Dermis microvascular lymphatic vessel endothelial cell (primary cell): ENCODE measurements at places on chromosomes 6 and 20. TPM values are rescaled to one million over a fixed set of nuclear protein-coding genes. Genes with fewer than 3 reads are reported as not detected.

GRCh38 chr6:148495029-148495428, 152.4 kb downstream of the SASH1 start:
- DNase-seq, result no peak

DNA sequence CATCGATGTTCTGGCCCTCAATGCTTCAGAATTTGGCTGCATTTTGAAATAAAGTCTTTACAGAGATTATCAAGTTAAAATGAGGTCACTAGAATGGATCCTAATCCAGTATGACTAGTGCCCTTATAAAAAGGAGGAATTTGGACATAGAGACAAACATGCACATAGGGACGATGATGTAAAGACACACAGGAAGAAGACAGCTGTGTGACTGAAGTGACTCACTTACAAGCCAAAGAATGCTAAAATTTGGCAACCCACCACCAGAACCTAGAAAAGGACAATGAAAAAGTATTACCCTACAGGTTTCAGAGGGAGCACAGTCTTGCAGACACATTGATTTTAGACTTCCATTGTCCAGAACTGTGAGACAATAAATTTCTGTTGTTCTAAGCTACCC, 322.8 kb upstream of the GJE1 start:
- DNase-seq, result no peak

- peak; percentile 94 for DNase-seq
Observed at GRCh38 chr6:56840467-56841380, 114.2 kb upstream of the BEND6 start.

DNA sequence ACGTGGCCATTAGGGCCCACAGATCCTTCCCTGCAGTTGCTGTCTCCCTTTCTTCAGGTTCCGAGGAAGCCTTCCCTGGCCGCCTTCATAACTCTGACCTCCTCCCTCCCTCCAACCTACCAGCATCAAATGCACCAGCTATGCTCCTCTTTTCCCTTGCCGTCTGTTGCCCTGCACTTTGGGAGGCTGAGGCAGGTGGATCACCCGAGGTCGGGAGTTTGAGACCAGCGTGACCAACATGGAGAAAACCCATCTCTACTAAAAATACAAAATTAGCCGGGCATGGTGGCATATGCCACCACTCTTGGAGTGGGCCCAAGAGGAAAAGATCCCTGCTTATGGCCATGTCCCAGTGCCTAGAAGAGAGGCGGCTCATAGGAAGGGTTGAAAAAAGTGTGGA, 31.8 kb downstream of the RNASET2 start:
- DNase-seq, result no peak

DNA sequence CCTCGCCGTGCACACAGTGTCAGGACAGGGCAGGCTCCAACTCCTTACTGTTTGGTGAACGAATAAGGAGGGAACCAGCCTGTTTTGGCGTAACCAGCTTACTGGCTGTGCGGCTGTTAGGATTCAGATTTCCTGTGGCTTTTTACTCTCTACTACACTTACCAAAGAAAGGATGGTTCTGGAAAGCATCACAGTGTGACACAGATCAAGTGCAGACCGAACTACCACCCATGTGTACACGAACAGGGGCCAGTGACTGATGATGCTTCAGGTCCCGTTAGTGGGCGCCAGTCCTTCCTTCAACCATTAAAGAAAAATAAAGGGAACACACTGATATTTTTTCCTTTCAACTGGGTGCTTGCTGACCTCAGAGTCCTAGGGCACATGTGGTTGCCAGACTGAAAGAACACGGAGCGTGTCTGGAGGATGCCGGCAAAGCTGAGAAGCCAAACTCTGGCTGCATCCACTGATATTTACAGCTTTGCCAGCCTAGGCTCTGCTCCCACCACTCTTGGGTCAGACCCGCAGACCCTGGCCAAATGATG, 352.3 kb upstream of the AGPAT4 start:
- DNase-seq, result no peak

GRCh38 chr20:38141889-38142494, 23.1 kb downstream of the TGM2 start:
- no peak for DNase-seq

- peak; percentile 29 for DNase-seq
Observed at GRCh38 chr6:75608956-75609533, 7.4 kb downstream of the SENP6 start.

DNA sequence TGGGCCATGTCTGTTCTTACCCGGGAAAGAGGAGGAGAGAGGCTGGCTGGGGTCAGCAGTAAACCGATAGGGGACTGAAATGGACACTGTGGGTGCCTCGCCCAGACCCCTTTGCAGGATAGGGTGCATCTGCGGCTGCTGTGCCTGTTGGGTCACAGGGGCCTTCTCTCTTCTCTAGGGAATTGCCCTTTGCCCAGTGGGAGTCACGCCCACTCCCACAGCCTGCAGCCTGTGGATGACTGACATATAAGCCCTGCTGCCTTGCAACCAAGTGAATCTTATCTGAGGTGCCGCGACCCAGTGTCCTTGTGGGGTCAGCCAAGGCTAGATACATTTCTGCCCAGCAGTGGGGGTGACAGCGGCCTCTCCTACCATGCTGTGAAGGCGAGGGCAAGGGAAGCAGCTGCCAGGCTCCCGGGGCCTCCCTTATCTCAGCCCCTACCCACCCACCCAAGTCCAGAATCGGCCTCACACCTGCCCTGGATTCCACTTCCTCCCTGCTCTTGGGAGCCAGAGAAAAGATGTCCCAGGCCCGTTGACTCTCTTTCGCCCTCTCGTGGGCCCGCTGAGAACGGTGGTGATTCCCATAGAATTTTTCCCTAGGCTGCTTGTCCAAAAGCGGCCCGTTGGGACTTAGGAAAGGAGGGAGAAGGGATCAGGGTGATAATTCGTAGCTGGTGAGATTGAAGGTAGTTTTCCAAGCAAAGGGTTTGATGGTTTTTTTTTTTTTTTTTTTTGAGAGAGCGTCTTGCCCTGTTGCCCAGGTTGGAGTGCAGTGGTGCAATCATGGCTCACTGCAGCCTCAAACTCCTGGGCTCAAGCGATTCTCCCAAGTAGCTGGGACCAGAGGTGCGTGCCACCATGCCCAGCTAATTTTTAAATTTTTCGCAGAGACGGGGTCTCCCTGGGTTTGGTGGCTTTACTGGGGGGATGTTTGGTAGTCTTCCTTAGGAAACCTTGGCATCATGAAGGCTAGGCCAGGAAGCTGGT, 76.4 kb upstream of the RNF24 start:
- peak; percentile 7 for DNase-seq

DNA sequence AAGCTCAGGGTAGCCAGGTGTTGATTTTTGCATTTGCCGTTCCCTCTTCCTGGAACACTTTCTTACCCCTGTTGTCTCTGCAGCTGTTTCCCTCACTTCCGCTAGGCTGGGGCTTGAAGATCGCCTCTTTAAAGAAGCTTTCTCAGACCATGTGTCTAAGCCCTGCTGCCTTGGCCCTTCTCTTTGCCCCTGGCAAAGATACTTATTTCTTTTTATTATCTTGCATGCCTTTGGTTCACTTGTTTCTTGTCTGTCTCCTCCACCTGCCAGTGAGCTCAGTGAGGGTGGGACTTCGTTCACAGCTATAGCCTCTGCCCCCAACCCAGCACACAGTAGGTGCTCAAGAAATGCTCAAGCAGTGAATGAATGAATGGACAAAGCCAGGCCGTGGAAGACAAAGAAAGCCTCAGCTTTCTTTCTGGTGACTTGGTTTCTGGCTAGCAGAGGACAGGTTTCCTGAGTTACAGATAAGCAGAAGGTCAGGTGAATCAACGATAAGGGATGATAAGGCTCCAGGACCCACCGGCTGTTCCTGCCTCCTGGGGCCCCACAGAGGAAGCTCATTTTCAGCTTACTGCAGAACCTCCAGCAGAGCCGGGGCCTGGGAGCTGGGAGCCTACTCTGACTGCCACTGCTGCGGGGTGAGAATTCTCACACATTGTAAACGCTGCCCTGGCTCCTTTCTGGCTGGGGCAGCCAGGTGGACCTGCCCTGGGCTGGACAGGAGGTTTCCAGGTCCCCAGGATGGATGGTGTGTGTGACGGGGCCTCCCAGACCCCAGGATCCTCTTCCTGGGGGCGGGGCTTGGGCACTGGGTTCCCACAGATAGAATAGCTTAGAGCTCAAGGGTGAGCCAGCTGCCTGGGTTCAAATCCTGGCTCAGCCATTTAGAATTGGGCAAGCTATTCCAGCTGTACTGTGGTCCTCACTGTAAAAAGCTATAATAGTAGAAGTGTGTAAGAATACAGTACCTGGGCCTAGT, 29.8 kb downstream of the SNAI1 start:
- DNase-seq, result no peak

GRCh38 chr6:157020881-157021343, 243.7 kb downstream of the ARID1B start:
- peak; percentile 25 for DNase-seq

DNA sequence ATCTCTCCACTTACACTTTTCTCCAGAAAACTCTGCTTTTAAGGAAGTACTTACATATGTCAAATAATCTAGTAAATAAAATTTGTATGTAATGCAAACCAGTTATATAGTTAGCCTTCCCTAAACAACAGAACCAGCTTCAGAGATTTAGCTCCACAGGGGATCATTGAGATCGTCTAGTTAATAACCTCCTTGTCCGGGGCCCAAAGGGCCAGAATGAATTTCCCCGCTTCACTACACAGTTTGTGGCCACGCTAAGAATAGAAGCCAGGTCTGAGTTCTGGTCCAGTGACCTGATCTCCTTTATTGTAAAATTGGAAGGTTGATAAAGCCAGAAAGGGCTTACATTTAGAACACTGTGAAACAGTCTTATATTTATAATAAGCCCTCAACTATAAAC, 245.2 kb downstream of the TPBG start:
- DNase-seq, result no peak

DNA sequence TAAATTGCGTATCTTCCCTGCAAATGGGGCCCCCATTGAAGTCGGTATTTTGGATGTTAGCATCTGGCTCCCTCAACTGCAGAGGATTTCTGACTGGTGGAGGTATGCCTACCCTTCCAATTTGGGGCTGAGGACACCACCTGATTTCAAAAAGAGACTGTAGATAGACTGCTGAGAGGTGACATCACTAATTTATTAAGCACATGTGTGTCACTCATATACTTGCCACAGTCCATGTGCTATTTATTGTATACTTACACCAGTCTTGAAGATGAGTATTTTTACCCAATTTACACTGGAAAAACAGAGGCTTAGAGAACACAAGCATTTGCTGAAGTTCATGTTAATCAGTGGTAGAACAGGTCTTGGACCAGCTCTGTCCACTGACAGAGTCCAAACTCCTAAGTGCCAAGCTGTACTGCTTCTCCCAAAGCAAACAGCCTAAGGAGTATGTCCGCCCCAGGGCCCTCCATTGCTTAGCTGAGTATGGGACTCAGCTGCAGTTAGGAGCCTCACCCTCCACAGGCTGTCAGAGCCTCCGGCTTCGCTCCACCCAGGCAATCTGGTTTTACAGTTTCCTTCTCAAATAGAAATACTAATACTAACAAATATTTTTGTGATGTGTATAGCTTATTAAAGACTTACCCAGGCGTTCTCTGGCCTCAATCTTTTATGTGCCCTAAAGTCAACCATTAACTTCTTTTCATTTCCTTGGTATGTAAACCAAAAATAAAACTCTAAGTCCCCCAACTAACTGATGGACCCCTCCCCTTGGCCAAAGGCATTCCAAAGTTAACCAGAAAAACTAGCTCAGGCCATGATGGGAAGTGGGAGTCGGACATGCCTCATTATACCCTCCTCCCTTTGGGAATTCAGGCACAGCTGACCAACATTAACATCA, 17.5 kb downstream of the RIN2 start:
- no peak for DNase-seq

DNA sequence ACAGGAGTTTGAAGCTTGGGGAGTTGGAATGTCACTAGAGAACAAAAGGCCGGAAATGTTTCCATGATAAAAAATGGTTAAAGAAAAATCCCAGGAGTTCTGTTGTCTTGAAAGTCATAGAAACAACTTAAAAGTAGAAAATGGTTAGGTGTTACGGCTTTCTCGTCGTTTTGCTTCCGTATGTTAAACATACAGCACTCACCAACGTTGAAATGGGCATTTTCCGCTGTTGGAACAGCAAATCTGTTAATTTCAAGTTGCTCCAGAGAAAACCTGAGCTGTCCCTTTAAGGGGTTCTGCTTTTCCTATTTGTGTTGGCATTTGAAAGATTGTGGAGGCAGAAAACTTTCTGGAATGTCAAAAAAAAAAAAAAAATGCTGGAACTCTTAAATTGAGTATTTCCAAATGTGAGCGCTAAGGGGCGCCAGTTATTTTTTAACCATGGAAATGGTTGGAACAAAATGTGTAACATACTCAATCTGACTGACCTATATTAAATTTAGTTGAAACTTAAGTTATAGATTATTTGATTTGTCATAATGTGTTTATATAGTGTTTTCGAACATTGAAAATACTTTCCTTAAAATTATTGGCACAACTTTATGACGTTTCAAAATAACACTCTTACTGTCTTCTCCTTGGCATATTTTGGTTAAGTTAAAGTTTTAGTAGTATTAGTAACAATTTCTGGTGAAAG, 2.2 kb downstream of the QKI start:
- DNase-seq, result peak; percentile 90

- no peak for DNase-seq
Observed at GRCh38 chr6:32060966-32061655, 22.9 kb downstream of the CYP21A2 start.

DNA sequence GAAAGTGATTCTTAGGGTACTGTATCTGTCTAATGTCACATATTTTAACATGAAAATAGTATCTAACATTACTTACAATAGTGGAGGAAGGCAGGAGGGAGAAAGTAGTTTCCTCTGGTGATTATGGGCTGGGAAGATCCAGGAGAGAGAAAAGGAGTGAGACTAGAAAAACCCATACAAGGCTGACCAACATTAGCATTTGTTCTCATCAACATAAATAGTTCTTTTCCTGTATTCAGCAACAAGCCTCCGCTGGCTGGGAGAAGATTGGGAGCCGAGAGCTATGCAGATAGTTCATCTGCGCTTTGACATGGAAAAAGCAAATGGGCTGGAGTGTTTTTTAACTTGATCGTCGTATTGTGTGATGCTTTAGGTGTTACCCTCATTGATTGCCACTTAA, 239.4 kb downstream of the PHACTR1 start:
- DNase-seq, result no peak

GRCh38 chr6:112881027-112881426, 533.9 kb downstream of the RFPL4B start:
- DNase-seq, result no peak

- no peak for DNase-seq
Observed at GRCh38 chr20:61281286-61281795, 29.3 kb downstream of the CDH4 start.

The SAMD3 gene
- total RNA-seq, result not detected in 2 replicates

The CDC40 gene
- total RNA-seq, result 13.0 and 15.6 TPM in 2 replicates

The HCRTR2 gene
- total RNA-seq, result not detected in 2 replicates
